Natural killer cell treated with Interleukin-12 subunit alpha and Interleukin-12 subunit beta and Interleukin-15 and Interleukin-18, amount 100 ng/mL, for 72 hours (primary cell): ENCODE measurements at places on chromosomes 6 and 20. TPM values are rescaled to one million over a fixed set of nuclear protein-coding genes. Genes with fewer than 3 reads are reported as not detected.

GRCh38 chr6:64945450-64945849 is 761.6 kb downstream of the EYS start:
- no peak for DNase-seq

DNA sequence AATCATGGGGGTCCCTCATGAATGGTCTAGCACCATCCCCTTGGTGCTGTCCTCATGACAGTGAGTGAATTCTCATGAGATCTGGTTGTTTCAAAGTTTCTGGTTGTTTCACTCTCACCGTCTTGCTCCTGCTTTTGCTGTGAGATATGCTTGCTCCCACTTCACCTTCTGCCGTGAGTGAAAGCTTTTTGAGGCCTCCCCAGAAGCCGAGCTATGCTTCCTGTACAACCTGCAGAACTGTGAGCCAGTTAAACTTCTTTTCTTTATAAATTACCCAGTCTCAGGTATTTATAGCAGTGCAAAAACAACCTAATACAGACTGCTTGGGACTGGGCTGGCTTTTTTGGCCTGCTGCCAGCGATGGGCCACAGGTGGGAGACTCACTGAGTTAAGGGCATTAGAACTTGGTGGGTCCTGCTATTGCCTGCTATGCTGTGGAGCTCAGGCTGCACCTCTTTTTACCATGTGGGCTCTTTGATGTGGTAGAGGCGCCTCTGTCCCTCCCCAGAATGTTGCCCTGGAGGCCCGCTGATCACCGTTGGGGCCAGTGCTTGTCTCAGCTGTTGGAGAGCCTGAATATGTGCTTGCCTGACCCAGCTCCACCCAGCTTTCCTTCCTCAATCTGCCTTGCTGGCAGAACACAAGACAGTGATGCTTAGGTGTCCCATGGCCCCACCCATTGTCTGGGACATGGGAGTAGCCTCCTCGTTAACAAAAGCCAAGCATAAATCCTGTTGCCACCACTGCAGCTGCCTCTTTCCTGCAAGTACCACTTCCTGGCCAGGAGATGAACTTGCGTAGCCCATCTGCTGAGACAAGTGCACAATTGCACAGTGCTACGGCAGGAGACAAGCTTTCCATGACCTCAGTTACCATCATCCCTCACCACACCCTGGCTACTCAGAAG is 47.1 kb downstream of the IGF2R start:
- DNase-seq = peak; percentile 74

GRCh38 chr6:118876814-118877213 is 17.1 kb upstream of the ASF1A start:
- DNase-seq = no peak

Gene FILIP1
- total RNA-seq = not detected

DNA sequence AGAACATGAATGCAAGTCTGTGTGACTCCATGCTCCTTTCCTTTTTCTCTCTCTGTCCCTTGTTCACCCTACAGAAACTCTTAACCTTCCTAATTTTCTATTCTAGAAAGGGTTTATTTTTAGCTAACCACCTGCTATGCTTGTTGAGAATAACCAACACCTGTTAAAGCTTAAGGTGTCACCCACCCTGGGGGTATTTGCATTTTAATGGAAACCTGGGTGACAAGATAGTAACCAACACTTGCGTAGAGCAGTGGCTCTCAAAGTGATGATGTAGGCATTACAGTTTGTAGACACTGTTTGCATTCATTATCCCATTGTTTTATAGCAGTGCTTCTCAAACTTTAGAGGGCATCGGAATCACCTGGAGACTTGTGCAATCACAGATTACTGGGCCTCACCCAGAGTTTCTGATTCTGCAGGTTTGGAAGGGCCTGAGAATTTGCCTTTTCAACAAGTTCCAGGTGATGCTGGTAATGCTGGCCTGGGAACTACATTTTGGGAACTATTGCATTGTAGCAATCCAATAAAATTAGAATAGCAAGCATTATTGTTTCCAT is 114.4 kb upstream of the ARMC2 start:
- DNase-seq = no peak
